ENCODE measurements at places on chromosomes 5 and 9. TPM values are rescaled to one million over a fixed set of nuclear protein-coding genes. Genes with fewer than 3 reads are reported as not detected.
A peak's percentile ranks its signal among the peaks of the same experiment; 100 is the strongest.

DNA sequence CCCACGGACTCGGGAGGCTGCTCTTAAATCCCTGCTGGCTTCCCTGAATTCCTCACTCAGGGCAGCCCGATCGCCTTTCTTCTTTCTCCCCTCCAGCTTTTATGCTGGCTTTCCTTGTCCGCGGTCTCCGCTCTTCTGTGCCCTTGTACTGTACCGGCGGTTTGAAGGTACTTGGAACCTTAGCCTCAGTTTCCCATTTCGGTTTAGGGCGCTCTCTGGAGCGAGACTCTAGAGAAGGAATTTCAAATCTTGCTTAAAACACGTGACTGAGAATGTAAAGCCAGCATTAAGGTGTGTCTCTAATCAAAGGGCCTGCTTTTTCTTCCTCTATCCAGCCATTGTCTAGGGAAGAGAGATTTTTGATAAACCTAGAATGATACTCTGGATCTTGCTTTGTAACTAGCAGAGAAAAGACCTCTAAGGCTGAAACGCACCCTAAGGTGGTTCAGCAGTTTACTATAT, 650 bp downstream of the GPR107 start:
- H3K27ac ChIP-seq, result peak overlapping the region; percentile 85
- H3K27me3 ChIP-seq, result no peaks in the 10 kb centered on the region
- peak overlapping the region; percentile 66 for H3K4me3 ChIP-seq
- DNase-seq, result peak; percentile 26
- no peaks in the 10 kb centered on the region for H3K36me3 ChIP-seq

Gene GCNT4
- polyA plus RNA-seq, result 4.7 TPM

Gene RANBP17
- polyA plus RNA-seq, result 1.6 TPM

Gene KLF4
- 72.7 TPM for polyA plus RNA-seq

GRCh38 chr9:6942406-6942805, 184.6 kb downstream of the KDM4C start:
- H3K36me3 ChIP-seq, result no peaks in the 10 kb centered on the region
- DNase-seq, result no peak
- H3K4me1 ChIP-seq, result no peaks in the 10 kb centered on the region
- no peak overlapping the region for H3K4me3 ChIP-seq

DNA sequence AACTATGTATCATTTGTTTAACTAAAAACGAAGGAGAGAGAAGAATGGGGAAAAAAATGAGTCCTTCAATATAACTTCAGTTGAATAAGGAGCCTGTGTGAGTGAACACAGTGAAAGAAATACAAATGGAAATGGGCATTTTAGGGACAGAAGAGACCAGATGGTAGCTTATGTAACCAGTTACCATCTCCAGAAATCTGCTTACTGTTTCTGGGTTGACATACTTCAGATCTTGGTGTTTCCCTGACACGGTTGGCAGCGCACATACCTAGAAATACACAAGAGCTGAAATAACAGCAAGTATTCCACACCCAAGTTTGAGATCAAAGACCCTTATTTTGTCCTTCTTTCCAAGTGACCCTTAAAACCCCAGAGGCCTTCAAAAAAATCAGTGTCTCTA, 14.9 kb upstream of the GFRA3 start:
- H3K27me3 ChIP-seq, result no peaks in the 10 kb centered on the region
- H3K36me3 ChIP-seq, result no peaks in the 10 kb centered on the region
- H3K27ac ChIP-seq, result no peak overlapping the region
- H3K4me3 ChIP-seq, result no peak overlapping the region
- DNase-seq, result no peak

DNA sequence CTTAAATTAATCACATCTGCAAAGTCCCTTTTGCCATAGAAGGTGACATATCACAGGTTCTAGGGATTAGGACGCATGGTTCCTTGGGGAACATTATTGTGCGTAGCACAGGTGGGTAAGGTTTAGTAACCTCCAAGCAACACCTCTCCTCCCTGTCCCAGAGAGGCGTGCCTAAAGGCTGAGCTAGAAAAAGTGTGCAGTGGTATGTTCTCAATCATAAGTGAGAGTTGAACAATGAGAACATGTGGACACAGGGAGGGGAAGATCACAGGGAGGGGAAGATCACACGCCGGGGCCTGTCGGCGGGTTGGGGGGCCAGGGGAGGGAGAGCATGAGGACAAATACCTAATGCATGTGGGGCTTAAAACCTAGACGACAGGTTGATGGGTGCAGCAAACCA, 14.9 kb downstream of the DAB2IP start:
- no peaks in the 10 kb centered on the region for H3K27me3 ChIP-seq
- peaks cover 4% of the 10 kb centered on the region for H3K4me1 ChIP-seq
- no peak overlapping the region for H3K27ac ChIP-seq

Gene SGCD
- 0.27 TPM for polyA plus RNA-seq

Data from small intestine (tissue), 16 donors.